Activated CD8-positive, alpha-beta memory T cell treated with anti-CD3 and anti-CD28 coated beads, Interleukin-2, amount 50 U/mL, for 4 hours (primary cell): ENCODE measurements at places on chromosomes 12 and 14.

GRCh38 chr12:70842942-70843341 is 77.6 kb downstream of the PTPRR start:
- DNase-seq, result no peak

- peak; percentile 88 for DNase-seq
Observed at GRCh38 chr14:23929822-23930294, 23.7 kb upstream of the DHRS4 start.

DNA sequence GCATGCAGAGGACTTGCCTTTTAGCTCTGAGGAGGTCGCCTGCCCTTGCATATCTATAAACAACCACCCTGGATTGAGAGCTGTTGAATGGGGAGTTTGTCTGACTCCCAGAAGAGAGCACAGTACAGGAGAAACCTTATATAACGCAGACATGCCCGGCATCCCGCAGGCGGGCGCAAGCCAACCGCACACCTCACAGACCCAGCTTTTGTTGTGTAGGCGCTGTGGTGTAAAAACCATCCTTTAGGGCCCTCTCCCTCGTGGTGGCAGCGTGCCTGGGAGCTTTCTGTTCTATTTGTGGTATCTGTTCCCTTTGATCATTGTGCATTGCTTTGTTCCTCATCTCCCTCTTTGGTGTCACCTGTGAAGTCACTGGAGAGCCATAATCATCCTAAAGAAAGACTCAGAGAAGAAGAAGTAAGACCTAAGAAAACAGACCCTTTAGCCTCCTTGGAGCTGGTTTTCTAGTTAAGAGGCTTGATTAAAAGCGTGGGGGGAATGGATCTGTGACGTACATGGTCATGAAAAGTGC is 77.7 kb downstream of the ETV6 start:
- peak; percentile 28 for DNase-seq

DNA sequence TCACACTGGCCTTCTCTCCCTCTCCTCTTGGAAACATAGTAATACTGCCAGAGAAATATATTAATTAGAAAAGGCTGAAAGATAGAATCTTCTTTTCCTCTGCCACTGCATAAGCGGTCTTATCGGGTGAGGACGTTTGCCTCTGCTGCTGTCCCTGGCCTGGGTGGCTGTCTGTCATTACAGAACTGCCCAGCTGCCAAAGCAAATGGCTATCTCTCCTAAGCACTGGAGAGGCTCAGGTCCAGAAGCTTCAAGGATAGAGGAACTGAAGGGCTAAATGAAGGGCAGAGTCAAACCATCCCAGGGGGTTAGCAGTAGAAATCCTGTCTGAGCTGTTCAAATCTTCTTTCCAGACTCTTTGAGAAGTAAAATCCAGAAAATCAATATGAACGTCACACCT is 198.6 kb upstream of the CAND1 start:
- DNase-seq, result no peak

DNA sequence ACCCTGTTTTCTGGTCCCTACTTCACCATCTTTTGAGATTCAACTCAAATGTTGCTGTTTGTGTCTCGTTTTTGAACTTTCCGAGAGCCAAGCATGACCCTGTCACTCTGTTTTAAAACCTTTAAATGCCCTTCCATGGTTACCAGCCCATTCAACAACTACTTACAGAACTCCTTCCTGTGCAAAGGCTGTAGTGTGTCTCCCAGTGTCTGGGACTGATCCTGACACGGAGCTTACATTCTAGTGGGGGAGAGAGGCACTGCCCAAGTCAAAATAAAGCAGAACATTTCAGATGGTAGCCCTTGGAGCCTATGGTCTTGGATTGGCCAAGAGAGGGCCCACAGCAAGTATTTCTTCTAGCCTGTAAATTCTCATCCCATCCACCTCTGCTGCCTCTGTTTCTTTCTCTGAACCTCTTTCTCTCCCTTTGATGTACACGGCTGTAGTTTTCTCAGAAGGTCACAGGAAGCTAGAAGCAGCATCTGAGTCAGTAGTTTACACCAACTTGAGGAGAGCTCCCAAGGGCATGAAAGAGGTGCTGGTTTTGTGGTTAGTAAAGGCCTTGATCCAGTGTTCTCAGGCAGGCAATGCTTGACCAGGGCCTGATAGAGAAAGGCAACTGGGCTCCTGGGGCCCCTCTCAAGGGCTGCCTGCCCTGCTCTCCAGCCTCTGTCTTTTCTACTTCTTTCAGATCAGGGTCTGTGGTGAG is 42.3 kb upstream of the SLC24A4 start:
- no peak for DNase-seq

DNA sequence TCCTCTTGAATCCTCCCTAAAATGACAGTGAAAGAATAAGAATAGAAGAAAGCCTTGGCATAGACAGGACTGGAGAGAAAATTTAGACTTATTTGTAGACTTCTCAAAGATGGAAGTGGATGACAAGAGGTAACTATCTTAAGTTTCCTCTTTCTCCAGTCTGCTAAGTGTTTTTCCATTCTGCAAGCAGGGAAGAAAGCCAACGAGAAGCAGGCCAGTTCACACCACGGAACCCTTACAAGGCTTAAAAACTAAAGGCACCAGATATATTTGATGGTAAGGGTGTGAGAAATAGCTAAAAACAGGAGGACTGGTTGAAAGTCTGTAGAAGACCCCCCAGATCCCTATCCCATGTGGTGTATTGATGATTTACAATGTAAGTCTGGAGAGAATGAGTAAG is 82.9 kb upstream of the GPHB5 start:
- no peak for DNase-seq

DNA sequence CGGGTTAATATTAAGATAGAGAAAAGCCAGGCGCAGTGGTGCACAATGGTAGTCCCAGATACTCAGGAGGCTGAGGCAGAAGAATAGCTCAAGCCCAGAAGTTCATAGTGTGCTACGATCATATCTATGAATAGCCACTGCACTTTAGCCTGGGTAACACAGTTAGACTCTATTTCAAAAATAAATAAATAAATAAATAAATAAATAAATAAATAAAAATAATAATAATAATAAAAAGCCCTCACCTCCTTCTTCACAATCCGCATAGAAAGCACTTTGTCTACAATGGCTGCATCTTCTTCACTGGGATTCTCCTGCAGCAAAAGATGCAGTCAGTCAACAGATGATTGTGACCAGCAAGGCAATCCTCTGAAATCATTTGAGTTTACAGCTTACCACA is 31.5 kb upstream of the SUPT16H start:
- no peak for DNase-seq

- no peak for DNase-seq
Observed at GRCh38 chr12:57983858-57984505, 42.6 kb downstream of the ATP23 start.

DNA sequence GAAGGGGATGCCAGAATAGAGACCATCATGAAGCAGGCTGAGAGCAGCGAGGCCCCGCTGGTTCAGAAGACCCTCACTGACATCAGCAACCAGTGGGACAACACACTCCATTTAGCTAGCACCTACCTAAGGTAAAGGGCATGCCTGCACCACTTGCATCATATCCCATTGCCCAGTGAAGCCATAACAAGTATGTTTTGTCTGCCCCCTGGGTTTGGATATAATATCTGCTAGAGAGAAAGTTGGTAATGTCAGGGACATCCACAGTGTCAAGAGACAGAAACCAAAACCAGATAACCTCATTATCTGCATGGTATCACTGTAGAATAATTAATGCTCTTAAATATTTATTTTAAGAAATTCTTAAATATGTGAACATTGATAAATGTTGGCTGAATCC is 173.8 kb downstream of the SYNE2 start:
- DNase-seq, result no peak

- no peak for DNase-seq
Observed at GRCh38 chr12:105921872-105922669, 216.7 kb downstream of the NUAK1 start.

DNA sequence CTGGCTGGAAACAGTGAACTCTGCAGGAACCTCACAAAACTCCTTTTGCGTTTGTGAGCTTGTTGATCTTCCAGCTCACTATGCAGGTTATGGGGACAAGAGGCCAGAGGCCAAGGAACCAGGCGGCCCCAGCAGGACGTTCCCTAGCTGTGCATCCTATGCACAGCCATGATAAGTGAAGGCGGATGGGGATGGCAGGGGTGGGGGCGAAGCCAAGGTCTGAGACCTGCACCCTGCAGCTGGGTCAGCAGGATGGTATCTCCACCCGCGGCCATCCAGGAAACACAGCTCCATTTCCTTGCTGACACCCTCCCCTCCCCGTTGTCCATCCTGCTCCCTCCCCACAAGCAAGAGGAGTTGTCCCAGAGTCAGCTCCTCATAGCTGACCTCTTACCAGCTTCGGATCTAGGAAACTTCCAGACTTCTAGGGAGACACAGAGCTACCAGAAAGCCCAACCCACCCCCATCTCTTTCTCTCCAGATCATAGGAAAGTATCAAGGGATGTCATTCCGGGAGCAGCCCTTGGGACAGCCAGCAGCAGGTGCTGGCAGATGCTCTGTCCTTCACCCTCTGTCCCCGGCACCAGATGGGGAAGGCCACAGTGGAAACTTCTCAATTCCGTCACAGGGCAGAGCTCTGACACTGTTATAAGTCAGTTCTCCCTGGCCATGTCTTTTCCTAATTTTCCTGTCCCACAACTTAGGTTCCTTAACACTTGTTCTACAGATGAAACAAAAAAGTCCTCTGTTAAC is 9.4 kb downstream of the ZBTB39 start:
- no peak for DNase-seq

- no peak for DNase-seq
Observed at GRCh38 chr12:114440270-114441038, 34.5 kb upstream of the TBX5 start.

DNA sequence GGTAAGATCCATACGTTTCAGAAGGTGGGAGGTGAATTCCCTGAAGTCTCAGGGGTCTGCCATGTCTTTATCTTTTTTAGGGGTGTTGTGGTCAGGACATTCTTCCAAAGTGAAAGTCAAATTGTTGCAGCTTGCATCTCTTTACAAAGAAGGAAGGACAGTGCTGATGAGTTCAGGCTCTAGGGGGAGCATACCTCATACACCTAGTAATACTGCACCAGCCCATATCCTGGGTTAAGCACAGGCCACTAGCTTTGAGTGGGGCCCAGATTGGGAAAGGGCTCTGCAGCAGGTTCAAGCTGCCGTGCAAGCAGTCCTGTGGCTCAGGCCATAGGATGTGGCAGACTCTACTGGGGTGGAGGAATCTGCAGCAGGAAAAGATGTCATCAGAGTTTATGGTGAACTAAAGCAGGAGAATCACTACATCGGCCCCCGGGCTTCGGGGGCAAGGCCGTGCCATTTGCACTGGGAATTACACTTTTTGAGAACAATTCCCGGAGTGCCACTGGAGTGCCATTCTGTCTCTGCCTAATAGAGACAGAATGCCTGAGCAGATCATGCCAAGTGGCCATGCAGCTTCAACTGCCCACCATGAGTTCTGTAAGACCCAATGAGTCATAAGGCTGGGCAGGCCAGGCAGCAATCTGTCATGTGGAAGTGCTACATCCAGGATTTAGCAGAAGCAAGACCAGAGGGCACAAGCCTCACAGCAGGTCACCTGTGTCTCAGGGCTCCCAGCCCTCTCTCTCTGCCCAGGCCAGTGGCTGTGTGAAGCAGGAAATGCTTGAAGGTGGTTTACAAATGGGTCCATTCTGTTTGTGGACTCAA is 32.3 kb downstream of the DIO3 start:
- DNase-seq, result no peak

GRCh38 chr14:46487582-46488350 is 163.8 kb downstream of the RPL10L start:
- DNase-seq, result no peak

DNA sequence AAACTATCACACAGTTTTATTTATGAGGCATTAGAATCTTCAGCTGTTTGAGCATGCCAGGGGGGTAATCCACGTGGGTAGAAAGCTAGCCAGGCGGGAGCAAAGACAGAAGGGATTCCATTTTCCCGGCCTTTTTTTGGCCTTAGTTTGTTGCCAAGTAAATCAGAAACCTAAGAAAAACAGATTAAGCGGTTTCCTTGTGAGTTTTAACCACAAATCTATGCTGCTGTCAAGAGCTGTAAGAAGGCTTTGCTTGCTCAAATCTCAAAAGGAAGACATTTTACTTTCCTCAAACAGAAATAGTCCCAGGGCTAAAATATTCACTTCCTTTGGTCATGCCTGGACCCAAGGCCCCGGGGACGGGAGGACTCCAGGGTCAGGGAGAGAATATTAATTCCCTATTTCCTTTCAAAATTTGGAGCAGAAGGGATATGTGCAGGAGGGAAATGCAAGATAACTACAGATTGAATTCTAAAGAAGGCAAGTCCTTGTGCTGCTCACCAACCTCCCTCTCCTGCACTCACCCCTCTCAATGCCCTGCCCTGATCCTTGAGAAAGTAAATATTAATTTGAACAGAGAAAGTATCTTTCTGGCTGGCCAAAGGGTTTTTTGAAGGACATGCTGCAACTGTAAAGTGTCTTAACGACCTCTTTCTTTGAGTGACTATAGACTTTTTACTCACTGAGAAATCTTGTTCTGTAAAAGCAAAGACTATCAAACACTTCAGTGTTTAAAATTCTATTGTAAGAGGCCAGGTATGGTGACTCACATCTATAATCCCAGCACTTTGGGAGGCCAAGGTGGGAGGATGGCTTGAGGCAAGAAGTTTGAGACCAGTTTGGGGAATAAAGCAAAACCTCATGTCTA is 75.7 kb downstream of the HSD17B6 start:
- DNase-seq, result no peak

DNA sequence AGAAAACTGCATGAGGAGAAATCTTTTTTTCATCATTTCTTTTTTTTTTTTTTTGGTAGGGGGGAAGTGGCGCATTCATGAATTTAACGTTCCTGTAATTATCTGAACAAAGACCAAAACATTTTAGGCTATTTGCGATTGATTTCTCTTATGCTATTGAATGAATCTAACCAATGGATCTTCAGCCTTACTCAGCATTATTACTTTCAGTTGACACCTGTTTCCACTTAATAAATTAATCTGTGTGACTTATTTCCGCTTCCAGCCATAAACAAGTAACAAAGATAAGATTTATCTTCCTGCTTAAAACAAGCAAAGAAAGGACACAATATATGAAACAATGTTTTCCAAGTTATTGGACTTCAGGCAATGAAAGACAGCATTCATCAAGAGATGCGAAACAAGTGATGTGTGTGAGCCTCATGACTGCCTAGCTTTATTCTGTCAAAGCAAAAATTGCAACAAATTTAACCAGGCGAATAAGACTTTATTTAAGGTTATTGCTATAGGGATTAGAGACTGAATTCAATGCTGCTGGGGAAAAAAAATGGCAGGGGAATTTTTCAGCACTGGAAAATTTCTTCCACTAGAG is 1026.9 kb downstream of the LRFN5 start:
- DNase-seq, result no peak

GRCh38 chr12:108033090-108033489 is 96.0 kb upstream of the WSCD2 start:
- no peak for DNase-seq

- no peak for DNase-seq
Observed at GRCh38 chr14:69291891-69292561, 32.1 kb downstream of the GALNT16 start.

- no peak for DNase-seq
Observed at GRCh38 chr12:3768911-3769447, 16.1 kb upstream of the CRACR2A start.

- DNase-seq, result no peak
Observed at GRCh38 chr14:104813286-104813685, 12.4 kb downstream of the ZBTB42 start.

GRCh38 chr12:54352022-54352531 is 12.2 kb downstream of the GPR84 start:
- peak; percentile 50 for DNase-seq
